ENCODE measurements at places on chromosomes 4 and X. TPM values are rescaled to one million over a fixed set of nuclear protein-coding genes. Genes with fewer than 3 reads are reported as not detected.
A peak's percentile ranks its signal among the peaks of the same experiment; 100 is the strongest.

GRCh38 chrX:94743478-94743877 lies 1069.5 kb downstream of the FAM133A start:
- DNase-seq, result peak; percentile 54

DNA sequence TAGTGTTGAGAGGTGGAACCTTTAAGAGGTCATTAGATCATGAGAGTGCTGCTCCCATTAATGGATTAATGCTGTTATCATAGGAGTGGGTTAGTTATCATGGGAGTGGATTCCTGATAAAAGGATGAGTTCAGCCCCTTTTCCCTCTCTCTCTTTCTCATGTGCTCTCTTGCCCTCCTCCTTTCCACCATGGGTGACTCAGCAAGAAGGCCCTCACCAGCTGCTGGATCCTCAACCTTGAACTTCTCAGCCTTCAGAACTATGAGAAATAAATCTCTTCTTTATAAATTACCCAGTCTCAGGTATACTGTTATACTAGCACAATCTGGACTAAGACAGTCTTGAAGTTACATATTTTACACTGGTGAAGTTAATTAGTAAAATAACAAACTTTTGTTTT lies 10.0 kb upstream of the CDKL5 start:
- DNase-seq, result no peak

GRCh38 chrX:97763981-97764380 lies 880.3 kb downstream of the RPA4 start:
- DNase-seq, result no peak

GRCh38 chrX:104921584-104922205 lies 298.8 kb downstream of the TEX13A start:
- no peak for DNase-seq

DNA sequence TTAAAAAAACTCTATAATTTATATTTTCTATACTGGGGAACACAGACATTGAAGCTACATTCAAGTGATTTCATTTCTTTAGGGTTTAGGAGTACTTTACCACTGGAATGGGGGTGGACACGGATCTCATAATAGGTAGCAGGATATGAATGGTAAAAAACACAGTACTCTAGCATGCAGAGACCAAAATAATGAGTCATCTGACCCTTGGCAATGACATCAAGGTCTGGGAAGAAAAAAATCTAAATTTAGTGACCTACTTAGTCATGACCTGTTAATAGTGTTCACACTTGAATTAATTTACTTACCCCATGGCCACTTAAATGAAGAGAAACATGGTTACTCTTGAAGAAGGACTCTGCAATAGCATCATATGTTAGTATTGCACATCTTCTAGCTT lies 187.9 kb downstream of the EPHA5 start:
- no peak for DNase-seq

- no peak for DNase-seq
Measured at GRCh38 chrX:153831429-153832150, 1.2 kb upstream of the PDZD4 start.

- peak; percentile 78 for DNase-seq
Measured at GRCh38 chrX:71650333-71650969, 16.9 kb upstream of the LOC101059915 start.

SSX3 gene
- total RNA-seq, result not detected

TMPRSS11B gene
- total RNA-seq, result not detected

NLGN3 gene
- total RNA-seq, result 1.0 TPM

NUDT10 gene
- 0.51 TPM for total RNA-seq

ADRA2C gene
- total RNA-seq, result not detected

TCEAL6 gene
- total RNA-seq, result not detected
